ENCODE measurements at places on chromosomes 6 and 20. TPM values are rescaled to one million over a fixed set of nuclear protein-coding genes. Genes with fewer than 3 reads are reported as not detected.

ABHD16B gene
- total RNA-seq, result not detected

TMEM244 gene
- 0.66 TPM for total RNA-seq

LY86 gene
- total RNA-seq, result not detected

C6orf15 gene
- total RNA-seq, result not detected

XKR7 gene
- not detected for total RNA-seq

IRF4 gene
- under 0.01 TPM for total RNA-seq
